ENCODE measurements at places on chromosomes 7 and 10.

- DNase-seq, result no peak
These were observed 12.2 kb downstream of the EPHB6 start for GRCh38 chr7:142867097-142867378.

- no peak for DNase-seq
These were observed 18.4 kb downstream of the CTBP2 start for GRCh38 chr10:125141860-125142484.

- no peak for DNase-seq
These were observed 32.1 kb downstream of the GPR158 start for GRCh38 chr10:25206693-25207414.

- DNase-seq, result no peak
These were observed 131.8 kb upstream of the CTTNBP2 start for GRCh38 chr7:118005026-118005425.

DNA sequence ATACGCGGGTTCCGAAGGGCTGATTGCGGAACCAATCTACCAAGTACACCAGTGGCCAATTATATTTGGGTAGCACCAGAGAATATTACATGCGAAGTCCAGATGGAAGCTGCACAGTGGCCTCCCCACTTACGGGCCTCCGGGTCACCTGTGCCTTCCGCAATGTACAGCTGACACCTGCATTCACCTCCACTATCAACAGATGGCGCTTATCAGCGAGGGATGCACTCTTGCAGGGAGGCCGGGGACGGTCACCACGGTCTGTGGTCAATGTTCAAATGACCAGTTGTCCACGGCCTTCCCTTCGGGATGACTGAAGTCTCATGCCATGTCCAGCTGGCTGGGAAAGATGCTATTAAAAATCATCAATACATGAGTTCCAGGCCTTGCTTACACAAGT lies 47.6 kb downstream of the SLIT1 start:
- DNase-seq, result no peak

DNA sequence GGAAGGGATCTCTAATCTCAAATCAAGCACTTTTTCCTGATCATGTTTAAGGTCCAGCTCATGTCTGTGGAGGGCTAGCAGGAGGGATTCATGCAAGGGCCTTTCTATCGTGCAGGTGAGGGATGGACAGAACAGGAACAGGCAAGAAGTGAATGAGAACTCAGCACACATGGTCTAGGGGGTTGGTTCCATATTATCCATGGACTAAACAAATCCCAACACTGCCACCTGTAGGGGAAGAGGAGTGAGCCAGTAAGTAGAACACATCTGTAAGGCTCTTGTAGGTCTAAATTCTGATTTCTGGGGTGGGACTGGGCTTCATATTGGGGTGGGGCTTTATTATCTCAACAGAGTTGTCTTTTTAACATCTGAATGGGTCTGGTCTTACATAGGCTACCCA lies 138.0 kb upstream of the TARP start:
- no peak for DNase-seq

GRCh38 chr10:103692952-103693811 lies 162.2 kb downstream of the SH3PXD2A start:
- DNase-seq, result no peak
